ENCODE measurements at places on chromosomes 1 and 21.

DNA sequence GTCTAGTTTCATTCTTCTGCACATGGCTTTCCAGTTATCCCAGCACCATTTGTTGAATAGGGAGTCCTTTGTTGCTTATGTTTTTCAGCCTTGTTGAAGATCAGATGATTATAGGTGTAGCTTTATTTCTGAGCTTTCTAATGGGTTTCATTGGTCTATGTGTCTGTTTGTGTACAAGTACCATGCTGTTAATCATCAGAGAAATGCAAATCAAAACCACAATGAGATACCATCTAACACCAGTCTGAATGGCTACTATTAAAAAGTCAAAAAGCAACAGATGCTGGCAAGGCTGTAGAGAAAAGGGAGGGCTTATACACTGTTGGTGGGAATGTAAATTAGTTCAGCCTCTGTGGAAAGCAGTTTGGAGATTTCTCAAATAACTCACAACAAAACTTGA lies 321.5 kb upstream of the PTBP2 start:
- DNase-seq: no peak

DNA sequence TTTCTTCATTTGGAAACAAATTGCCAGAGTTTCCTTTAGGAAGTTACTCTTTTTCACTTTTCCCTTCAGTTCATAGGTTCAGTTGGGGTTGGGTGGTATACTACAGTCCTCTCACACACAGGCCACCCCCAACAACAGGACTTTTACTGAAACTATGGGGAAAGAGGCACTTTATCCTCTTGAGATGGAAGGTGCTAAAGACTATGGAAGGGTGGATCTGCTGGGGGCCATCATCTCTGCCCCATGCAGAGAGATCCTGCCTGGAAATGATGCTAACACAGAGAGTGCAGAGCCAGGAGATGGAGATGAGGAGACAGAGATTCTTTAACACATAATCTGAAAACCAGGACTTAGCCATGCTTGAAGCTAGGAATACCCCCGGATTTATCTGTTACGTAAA lies 24.3 kb downstream of the ILDR2 start:
- no peak for DNase-seq

GRCh38 chr1:67740543-67740942 lies 55.5 kb downstream of the GADD45A start:
- DNase-seq: peak; percentile 70

DNA sequence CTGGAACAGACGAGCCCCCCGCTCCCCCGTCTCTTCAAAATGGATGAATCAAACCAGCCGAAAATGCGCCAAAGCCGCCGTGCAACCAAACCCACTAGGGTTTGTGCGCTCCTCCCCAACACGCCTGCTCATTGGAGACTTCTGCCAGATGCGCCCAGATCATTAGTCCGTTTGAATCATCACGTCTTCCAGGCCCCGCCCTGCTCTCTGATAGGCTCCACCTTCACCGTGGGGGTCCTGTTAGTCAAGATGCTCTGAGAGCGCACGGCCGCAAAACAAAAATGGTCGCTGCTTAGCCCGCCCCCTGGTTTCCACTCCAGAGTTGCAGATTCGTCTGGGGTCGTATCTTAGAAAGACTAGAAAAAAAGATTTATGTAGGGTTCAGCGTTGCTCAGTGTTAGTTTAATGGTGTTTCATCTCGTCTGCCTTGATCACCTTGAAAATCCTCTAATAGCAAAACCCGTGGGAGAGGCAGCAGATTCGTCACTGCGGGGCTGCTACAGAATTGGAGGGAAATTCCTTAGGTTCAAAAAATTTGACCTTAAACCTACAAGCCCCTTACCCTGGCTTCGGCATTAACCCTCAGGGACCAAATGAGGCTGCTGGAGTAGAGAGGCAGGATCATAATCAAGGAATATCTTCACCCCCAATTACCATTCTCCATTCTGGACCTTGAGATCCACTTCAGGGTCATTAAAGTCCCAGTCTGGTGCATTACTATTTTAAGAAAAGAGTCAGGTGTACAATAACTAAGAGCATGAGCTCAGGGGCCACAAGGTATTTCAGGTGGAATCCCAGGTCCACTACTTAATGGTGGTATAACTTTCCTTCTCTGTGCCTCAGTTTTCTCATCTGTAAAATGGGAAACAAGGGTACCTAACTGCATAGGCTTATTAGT lies at the start of gene NUCKS1:
Gene NUCKS1 (minus strand): TSS at position 45 of the 898 bp plus-strand sequence. CDS start 209 bp downstream, outside the sequence.
- DNase-seq: peak; percentile 100

- DNase-seq: peak; percentile 62
Observed at GRCh38 chr1:10909697-10910680, 102.5 kb upstream of the TARDBP start.

DNA sequence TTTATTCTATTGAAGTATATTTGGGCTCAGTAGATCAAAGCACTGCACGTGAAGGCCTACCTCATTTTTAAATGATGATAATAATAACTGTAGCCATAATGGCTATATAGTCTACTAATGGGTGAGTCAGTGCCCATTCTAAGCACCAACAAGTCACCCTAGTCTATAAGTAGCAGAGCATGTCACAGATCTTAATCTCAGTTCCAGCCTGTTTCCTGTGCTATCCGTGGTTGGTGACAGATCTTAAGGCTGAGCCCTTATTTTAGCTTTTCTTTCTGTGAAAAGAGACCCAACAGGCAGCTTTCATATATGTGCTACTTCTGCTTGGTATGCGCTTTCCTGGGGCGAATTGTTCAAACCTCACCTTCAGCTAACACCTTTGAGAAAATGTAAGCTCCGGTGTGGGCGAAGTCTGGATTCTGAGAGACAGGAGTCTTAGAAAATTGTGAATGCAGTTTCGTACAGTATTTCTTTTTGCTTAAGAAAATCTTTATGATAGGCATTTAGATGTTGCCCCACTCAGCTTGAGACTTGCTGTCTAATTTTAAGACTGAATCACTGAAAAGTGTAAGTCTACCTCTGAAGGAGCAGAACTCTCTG lies 59.6 kb downstream of the FMN2 start:
- DNase-seq: no peak

GRCh38 chr1:152227310-152227928 lies 3.4 kb upstream of the HRNR start:
- no peak for DNase-seq

DNA sequence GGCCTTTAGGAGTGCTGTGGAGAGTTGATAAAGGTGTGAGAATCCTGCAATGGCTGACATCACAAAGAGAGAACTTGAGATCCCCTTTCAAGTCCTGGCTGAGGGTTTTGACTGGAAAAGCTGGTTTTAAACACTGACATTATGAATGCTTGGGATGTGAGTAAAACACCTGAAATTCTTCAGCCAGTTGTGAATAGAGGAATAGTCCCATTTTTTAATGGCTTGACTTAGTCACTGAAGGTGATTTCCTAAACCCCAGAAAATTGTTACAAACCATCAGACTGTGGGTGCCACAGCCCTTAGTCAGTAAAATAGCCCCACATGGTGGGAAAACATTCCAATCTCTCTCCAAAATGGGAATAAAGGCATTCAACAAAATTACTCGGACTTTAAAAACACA lies 107.7 kb upstream of the LMO4 start:
- no peak for DNase-seq

- no peak for DNase-seq
Observed at GRCh38 chr1:78168306-78168705, 122.5 kb downstream of the GIPC2 start.

DNA sequence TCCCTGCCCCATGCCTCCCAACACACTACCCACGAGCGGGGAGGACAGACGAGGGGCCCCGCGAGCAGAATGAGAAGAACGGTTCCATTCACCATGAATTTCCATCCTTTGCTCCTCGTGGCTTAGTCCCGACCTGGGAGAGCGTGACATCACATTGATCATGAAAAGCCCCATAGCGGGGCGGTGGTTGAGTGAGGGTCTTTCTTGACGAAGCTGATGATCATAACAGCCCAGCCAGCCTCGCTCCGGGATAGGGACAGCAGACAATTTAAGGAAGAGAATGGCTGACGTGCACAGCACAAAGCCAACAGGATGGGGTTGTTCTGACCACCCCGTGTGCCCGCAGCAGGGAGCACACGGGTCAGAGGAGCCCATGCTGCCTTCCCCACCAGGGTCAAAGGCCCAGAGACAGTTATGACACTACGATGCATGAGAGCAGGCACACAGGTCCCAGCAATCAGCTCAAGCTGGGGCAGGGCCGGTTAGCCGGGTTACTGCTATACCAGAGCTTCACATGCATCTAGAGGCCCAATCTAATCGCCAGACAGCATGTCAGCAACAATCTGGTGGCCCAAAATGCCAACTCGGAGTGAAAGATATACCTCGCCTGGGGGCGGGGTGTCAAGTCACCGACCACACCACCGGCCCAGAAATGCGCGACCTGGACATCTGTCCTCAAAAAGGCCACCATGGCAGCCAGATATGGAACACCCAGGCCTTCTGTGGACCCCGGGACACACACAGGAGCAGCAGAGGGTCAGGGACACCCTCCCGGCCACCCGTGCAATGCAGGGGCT lies 135.2 kb downstream of the LIPI start:
- DNase-seq: no peak

GRCh38 chr1:20483098-20483832 lies 2.7 kb downstream of the CAMK2N1 start:
- DNase-seq: no peak

DNA sequence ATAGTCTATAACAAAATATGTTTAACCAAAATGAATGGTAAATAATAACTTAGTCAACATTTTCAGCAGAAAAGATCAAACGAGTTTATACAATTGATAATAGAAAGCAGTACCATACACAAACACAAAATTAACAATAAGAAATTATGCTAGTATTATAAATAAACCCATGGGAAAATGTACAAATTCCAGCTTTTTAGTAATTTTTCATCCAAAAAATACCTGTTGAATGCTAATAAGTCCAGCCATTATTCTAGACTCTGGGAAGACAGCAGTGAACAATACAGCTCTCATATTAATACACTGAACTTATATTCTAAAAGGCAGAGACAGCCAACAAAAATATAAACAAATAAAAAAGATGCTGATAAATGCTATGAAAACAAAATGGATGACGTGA lies 66.3 kb downstream of the AKT3 start:
- DNase-seq: no peak

- DNase-seq: peak; percentile 54
Observed at GRCh38 chr1:6612641-6613360, 730 bp upstream of the PHF13 start.

DNA sequence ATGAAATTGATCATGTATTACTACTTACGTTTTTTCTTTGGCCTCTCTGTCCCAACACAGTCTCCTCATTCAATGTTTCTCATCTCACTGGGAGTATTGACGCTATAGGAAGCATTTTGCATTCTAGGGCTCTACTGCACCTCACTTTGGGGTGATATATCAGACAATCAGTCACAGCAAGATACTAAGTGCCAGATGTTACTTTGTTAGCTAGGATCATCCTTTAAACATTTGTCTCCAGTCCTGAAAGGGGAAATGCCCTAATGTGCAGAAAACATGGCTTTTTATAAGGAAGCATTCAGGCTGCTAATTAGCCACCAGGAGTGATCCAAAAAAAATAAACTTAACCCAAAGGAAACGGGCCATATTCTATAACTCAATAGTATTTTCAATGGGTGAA lies 409.1 kb downstream of the RWDD3 start:
- DNase-seq: no peak

DNA sequence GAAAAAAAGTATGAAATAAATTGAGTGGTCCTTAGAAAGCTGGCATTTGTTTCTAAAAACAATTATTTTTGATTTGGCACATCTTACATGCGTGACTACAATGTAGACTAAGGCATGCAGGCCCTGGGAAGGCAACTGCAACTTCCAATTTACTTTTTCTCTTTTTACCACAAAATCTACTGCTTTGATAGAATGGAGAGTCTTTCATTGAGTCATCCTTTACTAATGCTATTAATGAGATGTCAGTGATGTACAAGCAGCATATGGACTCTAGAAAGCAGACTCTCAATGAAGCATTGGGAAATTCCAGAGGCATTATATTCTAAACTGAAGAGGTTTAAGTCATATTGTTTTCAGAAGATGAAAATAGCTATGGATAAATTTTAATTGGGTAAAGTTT lies 29.6 kb upstream of the PRRX1 start:
- no peak for DNase-seq

GRCh38 chr1:211082824-211083223 lies 51.1 kb downstream of the KCNH1 start:
- DNase-seq: no peak

- DNase-seq: no peak
Observed at GRCh38 chr1:201912832-201913231, 24.1 kb downstream of the SHISA4 start.

DNA sequence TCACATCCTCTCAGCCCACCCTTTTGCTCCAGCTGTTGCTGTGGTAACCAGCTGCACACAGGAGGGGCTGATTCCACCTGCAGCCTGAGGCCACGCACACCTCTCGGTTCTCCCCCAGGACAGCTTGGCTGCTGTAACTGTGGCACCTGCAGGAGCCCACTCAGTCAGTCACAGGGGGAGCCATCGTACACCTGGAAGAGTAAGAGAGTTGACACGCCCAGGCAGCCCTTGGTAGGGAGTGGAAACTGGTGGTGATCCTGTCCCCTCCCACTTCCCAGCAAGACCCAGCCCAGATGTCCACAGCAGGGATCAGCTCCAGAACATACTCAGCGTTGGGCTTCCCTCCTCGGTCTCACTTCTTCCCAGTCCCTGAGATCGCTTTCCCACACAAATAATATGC lies 32.2 kb upstream of the BACE2 start:
- DNase-seq: no peak

GRCh38 chr1:23936481-23937176 lies 23.0 kb upstream of the PNRC2 start:
- DNase-seq: no peak

DNA sequence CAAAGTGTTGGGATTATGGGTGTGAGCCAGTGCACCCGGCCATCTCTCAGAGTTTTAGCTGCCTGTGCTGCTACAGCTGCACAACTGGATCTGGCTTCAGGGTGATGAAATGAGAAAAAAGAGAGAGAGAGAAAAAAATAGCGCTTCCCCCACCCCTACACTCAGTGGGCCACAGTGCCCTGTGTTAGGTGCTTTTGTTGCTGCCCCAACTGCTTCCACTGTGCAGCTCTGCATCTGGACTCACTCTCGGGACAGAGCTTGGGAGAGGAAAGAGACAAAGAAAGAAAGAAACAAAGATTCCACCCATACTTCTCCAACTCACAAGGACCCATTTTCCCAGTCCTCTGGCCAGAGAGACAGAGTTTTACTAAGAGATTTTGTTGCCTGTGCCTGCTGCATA lies 50.4 kb downstream of the INAVA start:
- no peak for DNase-seq

Measured in suppressor macrophage (primary cell).